Muscle of leg (tissue), 16 donors: ENCODE measurements at places on chromosomes 11 and 22. TPM values are rescaled to one million over a fixed set of nuclear protein-coding genes. Genes with fewer than 3 reads are reported as not detected.

DNA sequence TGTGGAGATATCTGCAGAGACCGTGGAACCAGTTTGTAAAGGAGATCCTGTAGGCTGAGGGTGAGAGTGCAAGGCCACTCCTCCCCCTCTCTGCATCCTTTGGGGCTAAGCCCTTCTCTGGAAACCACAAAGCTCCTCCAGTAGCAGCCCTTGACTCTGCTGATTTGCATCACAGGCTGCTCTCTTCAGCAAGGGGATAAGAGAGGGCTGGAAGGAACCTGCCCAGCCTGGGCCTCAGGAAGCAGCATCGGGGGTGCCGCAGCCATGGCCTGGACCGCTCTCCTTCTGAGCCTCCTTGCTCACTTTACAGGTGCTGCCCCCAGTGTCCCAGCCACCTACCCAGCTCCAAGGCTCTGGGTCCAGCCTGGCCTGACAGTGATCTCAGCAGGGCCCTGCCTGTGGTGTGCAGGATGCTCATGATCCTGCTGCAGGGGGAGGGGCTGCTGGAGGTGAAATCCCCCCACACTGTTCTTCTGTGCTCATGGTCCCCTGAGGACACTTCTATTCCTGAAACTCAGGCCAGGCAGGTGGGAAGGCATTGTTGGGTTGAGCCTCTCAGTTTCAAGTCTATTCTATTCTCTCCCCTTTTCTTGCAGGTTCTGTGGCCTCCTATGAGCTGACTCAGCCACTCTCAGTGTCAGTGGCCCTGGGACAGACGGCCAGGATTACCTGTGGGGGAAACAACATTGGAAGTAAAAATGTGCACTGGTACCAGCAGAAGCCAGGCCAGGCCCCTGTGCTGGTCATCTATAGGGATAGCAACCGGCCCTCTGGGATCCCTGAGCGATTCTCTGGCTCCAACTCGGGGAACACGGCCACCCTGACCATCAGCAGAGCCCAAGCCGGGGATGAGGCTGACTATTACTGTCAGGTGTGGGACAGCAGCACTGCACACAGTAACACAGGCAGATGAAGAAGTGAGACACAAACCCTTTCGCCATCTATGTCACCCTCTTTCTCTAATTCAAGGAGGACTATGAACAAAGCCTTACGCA is 68.5 kb upstream of the IGLL5 start:
- no peaks in the 10 kb centered on the region for H3K36me3 ChIP-seq
- H3K27ac ChIP-seq: no peak overlapping the region
- H3K4me3 ChIP-seq: no peak overlapping the region
- H3K4me1 ChIP-seq: peaks cover 11% of the 10 kb centered on the region

GRCh38 chr22:40609216-40609615 is 27.3 kb downstream of the MRTFA start:
- peaks cover 2% of the 10 kb centered on the region for H3K4me1 ChIP-seq
- no peak overlapping the region for H3K27ac ChIP-seq
- no peak overlapping the region for H3K4me3 ChIP-seq
- H3K36me3 ChIP-seq: no peaks in the 10 kb centered on the region
- H3K27me3 ChIP-seq: no peaks in the 10 kb centered on the region

- no peaks in the 10 kb centered on the region for H3K36me3 ChIP-seq
- H3K4me1 ChIP-seq: no peaks in the 10 kb centered on the region
- no peak overlapping the region for H3K27ac ChIP-seq
- DNase-seq: no peak
Measured at GRCh38 chr11:19493446-19494213, 219.0 kb upstream of the NAV2 start.

GRCh38 chr11:118186346-118187107 is 10.1 kb upstream of the SCN2B start:
- H3K36me3 ChIP-seq: no peaks in the 10 kb centered on the region
- H3K27me3 ChIP-seq: peaks cover 8% of the 10 kb centered on the region
- H3K4me1 ChIP-seq: no peaks in the 10 kb centered on the region
- no peak overlapping the region for H3K27ac ChIP-seq
- no peak overlapping the region for H3K4me3 ChIP-seq
- no peak for DNase-seq

DNA sequence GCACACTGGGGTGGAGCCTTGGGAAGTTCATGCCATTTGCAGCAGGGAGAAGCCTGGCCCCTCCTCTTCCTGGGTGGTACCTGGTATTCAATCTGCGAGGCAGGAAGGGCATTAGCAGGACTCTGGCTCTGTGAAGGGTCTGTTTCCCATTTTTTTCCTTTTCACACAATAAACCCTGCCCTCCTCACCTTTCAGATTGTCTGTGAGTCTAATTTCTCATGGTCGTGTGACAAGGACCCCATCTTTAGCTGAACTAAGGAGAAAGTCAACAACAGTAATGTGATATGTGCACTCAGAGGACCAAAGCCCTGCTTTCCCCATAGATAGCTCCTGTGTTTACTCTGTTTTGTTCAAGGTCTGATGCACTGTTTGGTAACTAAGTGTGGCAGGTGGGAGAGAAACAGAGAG is 26.6 kb upstream of the CASP4 start:
- H3K4me3 ChIP-seq: no peak overlapping the region
- no peak for DNase-seq
- H3K27ac ChIP-seq: no peak overlapping the region
- H3K36me3 ChIP-seq: no peaks in the 10 kb centered on the region
- H3K4me1 ChIP-seq: no peaks in the 10 kb centered on the region

GRCh38 chr11:68569357-68569756 is 108.8 kb downstream of the PPP6R3 start:
- no peak for DNase-seq
- H3K36me3 ChIP-seq: peaks cover 47% of the 10 kb centered on the region

DNA sequence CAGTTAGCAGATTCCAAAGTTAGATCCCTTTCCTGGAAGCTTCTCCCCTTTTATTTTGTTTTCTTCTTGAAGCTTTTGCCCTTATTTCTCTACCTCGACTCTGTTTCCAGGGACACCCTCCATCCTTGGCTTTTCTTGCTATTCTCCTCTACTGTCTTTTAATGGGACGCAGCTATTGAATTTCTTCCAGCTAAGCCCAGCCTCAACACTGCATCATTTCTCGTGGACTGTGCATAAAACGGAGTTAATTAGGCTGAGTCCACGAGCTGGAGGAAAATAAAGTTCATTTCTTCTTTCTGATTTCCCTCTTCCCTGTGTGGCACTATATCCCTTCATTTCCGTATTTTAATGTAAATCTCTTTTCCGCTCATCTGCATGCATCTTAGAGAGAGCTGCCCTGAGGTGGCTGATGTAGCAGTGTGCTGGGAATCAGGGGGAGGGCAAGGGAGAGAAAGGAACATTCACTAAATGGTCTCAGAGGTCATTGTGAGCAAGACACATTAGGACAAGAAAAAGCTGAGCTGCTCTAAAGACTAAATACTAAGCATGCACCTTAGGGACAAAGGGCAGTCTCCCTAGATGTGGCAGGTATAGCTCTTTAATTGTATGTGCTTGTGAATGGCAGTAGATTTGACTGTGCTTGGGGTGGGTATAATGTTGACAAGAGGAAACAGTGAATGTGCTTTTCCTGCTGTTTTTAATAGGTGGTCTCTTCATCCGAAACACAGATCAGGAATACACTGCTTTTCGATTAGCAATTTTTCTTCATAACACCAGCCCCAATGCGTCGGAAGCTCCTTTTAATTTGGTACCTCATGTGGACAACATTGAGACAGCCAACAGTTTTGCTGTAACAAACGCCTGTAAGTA is 1.9 kb downstream of the GRIA4 start:
- H3K4me1 ChIP-seq: peaks cover 8% of the 10 kb centered on the region
- peak overlapping the region; percentile 52 for H3K4me3 ChIP-seq
- no peaks in the 10 kb centered on the region for H3K36me3 ChIP-seq
- peaks cover 14% of the 10 kb centered on the region for H3K27me3 ChIP-seq
- DNase-seq: peak; percentile 31
- peak overlapping the region; percentile 29 for H3K27ac ChIP-seq

DNA sequence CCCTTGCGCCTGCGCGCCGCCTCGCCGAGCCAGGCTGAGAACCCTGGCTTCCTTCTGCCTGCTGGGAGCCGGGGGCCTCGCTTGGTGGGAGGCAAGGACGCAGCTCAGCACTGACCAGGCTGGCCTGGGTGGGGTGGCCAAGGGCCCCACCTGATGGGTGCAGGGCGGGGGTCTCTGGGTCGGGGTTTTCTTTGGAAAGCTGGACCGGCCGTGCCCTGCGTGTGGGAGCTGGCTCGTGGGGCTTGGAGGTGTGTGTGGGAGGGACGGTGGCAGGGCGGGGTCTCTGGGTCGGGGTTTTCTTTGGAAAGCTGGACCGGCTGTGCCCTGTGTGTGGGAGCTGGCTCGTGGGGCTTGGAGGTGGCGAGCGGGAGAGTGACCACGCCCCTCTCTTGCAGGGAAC is 6.2 kb downstream of the GRAMD4 start:
- no peaks in the 10 kb centered on the region for H3K27me3 ChIP-seq
- DNase-seq: no peak
- H3K4me1 ChIP-seq: peaks cover 14% of the 10 kb centered on the region
- peaks cover 13% of the 10 kb centered on the region for H3K36me3 ChIP-seq
- H3K4me3 ChIP-seq: no peak overlapping the region

- H3K4me3 ChIP-seq: no peak overlapping the region
- peaks cover 6% of the 10 kb centered on the region for H3K4me1 ChIP-seq
- H3K27me3 ChIP-seq: peaks cover 3% of the 10 kb centered on the region
- no peak for DNase-seq
- H3K36me3 ChIP-seq: no peaks in the 10 kb centered on the region
- H3K27ac ChIP-seq: no peak overlapping the region
Measured at GRCh38 chr11:73963861-73964260, 13.0 kb downstream of the DNAJB13 start.

GRCh38 chr22:36546092-36546804 is 17.3 kb upstream of the EIF3D start:
- no peak overlapping the region for H3K27ac ChIP-seq
- no peak overlapping the region for H3K4me3 ChIP-seq
- DNase-seq: peak; percentile 60
- no peaks in the 10 kb centered on the region for H3K4me1 ChIP-seq
- no peaks in the 10 kb centered on the region for H3K36me3 ChIP-seq
- H3K27me3 ChIP-seq: peaks cover 31% of the 10 kb centered on the region

GRCh38 chr11:27254744-27255446 is 108.1 kb downstream of the CCDC34 start:
- H3K4me1 ChIP-seq: peaks cover 7% of the 10 kb centered on the region
- H3K36me3 ChIP-seq: no peaks in the 10 kb centered on the region
- H3K27me3 ChIP-seq: no peaks in the 10 kb centered on the region
- H3K4me3 ChIP-seq: no peak overlapping the region

DNA sequence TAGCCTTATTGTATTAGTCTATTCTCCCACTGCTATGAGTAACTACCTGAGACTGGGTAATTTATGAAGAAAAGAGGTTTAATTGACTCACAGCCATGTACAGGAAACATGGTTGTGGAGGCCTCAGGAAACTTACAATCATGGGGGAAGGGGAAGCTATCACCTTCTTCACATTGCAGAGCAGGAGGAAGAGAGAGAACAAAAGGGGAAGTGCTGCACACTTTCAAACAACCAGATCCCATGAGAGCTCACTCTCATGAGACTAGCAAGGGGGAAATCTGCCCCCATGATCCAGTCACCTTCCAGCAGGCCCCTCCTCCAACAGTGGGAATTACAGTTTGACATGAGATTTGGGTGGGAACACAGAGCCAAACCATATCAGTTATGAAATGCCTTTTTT is 179.4 kb downstream of the ARHGAP42 start:
- H3K36me3 ChIP-seq: no peaks in the 10 kb centered on the region
- no peaks in the 10 kb centered on the region for H3K27me3 ChIP-seq
- H3K4me3 ChIP-seq: no peak overlapping the region
- DNase-seq: no peak
- peaks cover 4% of the 10 kb centered on the region for H3K4me1 ChIP-seq

- peaks cover 51% of the 10 kb centered on the region for H3K27me3 ChIP-seq
- peaks cover 26% of the 10 kb centered on the region for H3K4me1 ChIP-seq
- H3K27ac ChIP-seq: no peak overlapping the region
- H3K4me3 ChIP-seq: no peak overlapping the region
- H3K36me3 ChIP-seq: peaks cover 10% of the 10 kb centered on the region
Measured at GRCh38 chr11:623999-624704, 603 bp downstream of the CDHR5 start.

GRCh38 chr11:44840521-44841251 is 110.0 kb downstream of the TP53I11 start:
- no peak for DNase-seq
- H3K4me1 ChIP-seq: peaks cover 11% of the 10 kb centered on the region
- H3K27me3 ChIP-seq: no peaks in the 10 kb centered on the region
- H3K4me3 ChIP-seq: no peak overlapping the region

GRCh38 chr22:22759371-22759770 is 115.0 kb downstream of the GGTLC2 start:
- no peaks in the 10 kb centered on the region for H3K27me3 ChIP-seq
- H3K4me3 ChIP-seq: no peak overlapping the region
- no peak overlapping the region for H3K27ac ChIP-seq

DNA sequence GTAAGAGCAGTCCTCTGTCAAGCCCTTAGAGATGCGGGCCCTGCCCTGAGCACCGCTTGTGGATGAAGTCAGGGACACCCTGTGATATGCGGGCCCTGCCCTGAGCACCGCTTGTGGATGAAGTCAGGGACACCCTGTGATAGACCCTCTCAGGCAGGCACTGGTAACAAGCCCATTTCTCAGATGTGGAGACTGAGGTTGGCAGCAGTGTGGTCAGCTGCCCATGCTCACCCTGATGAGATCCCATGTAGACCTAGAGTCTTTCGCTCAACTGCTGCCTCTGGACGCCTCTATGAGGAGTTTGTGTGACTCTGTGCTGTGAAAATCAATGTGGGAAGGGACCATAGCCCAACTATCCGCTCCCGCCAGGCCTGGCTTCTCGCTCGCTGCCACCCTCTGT is 58.8 kb upstream of the FADD start:
- no peak overlapping the region for H3K4me3 ChIP-seq
- H3K36me3 ChIP-seq: no peaks in the 10 kb centered on the region
- no peak for DNase-seq
- H3K4me1 ChIP-seq: peaks cover 23% of the 10 kb centered on the region

DNA sequence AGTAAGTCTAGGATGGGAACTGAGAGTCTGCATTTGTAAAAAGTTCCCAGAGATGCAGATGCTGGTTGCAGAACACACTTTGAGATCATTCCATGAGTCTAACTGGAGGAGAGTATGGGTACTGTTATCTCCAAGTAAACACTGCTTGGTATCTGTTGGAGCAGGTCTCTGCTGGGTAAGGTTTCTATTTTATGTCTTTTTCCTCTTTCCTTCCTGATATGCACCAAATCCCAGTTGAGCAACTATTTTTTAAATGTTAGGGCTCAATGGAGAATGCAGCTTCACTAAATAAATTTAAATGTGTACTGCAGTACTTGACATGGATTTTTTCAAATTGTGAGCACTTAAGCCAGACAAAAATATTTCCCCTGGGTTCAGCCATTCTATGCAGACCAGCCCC is 48.5 kb downstream of the BDNF start:
- H3K27me3 ChIP-seq: no peaks in the 10 kb centered on the region
- no peak overlapping the region for H3K4me3 ChIP-seq
- DNase-seq: no peak
- peaks cover 2% of the 10 kb centered on the region for H3K4me1 ChIP-seq
- H3K27ac ChIP-seq: no peak overlapping the region

Gene NXPE2
- polyA plus RNA-seq: 0.11 TPM

Gene SMIM35
- 0.08 TPM for polyA plus RNA-seq

Gene APOA5
- not detected for polyA plus RNA-seq

Gene CRYBB3
- polyA plus RNA-seq: 0.59 TPM

Gene C11orf87
- polyA plus RNA-seq: 0.30 TPM

Gene MMP3
- not detected for polyA plus RNA-seq

Gene CTSW
- 2.3 TPM for polyA plus RNA-seq

Gene OR2AT4
- 0.03 TPM for polyA plus RNA-seq

Gene LYVE1
- polyA plus RNA-seq: 74.6 TPM

Gene SNX32
- polyA plus RNA-seq: 2.4 TPM

Gene PTPRJ
- 3.3 TPM for polyA plus RNA-seq

Gene BRSK2
- polyA plus RNA-seq: 0.95 TPM
